MG63 (cell line): ENCODE measurements at places on chromosomes 2 and 18.
A peak's percentile ranks its signal among the peaks of the same experiment; 100 is the strongest.

DNA sequence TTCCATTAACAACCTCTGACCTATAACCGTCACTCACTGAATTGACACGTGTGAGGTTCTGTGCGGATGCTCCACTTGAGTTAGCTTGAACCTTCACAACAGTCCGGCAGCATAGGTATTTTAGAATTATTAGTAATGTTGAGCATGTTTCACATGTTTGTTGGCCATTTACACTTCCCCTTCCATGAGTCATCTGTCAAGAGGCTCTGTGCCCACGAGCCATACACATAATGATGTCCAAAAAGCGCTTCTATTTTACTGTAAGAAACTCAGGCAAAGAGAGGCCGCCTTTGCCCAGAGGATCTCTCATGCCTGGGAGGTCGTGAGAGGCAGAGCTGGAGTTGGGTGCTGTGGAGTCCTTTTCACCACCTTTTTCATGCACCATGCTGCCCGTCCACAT, 28.9 kb upstream of the TMEM214 start:
- peak; percentile 79 for DNase-seq

DNA sequence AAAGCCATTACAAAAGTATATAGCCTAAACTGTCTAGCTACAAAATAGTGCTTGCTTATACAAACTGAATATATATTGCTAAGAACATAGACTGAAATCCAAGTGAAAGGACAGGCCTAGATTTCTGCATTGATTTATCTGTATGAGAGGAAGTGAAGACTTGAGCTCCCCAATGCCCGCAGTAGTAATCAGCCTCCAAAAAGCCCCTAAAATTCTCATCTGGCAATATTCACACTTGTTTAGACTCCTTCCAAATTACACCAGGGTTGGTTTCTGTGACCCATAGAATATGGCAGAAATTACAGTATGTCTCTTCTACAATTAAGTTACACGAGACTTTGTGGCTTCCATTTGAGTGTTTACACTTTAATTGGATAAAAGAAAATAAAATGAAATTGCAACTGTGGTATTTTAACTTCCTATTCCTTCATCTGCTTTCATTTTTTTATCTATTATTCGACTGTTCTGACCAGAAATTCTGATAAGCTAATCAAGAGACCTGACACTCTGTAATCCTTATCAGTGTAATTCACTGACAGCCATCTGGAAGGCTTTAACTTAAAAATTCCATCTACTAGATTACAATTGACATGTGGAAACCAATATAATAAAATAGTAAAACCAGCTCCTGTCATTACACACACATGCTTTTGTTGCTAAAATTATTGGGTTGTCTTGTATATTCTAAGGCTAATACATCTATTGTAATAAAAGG, 21.1 kb downstream of the ABCB11 start:
- DNase-seq, result no peak

DNA sequence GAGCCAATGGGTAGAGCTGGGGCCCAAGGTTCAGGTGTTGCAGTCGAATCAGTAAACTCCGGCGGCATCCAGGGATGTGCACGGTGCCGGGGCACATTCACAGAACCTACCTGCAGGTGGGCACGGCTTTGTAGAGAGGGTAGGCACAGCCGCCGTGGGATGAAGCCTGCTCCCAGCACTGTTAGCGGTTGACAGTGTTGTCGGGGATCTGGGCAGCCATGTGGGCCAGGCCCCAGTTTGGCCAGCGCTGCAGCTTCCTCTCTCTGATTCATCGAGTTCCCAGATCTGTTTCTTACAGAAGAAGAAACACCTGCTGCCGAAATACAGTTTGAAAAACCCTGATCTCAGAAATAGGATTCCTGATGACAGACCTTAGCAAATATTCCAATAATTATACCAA, 274.8 kb downstream of the AGAP1 start:
- no peak for DNase-seq

- no peak for DNase-seq
Observed at GRCh38 chr2:216619411-216620393, 13.5 kb upstream of the IGFBP2 start.

DNA sequence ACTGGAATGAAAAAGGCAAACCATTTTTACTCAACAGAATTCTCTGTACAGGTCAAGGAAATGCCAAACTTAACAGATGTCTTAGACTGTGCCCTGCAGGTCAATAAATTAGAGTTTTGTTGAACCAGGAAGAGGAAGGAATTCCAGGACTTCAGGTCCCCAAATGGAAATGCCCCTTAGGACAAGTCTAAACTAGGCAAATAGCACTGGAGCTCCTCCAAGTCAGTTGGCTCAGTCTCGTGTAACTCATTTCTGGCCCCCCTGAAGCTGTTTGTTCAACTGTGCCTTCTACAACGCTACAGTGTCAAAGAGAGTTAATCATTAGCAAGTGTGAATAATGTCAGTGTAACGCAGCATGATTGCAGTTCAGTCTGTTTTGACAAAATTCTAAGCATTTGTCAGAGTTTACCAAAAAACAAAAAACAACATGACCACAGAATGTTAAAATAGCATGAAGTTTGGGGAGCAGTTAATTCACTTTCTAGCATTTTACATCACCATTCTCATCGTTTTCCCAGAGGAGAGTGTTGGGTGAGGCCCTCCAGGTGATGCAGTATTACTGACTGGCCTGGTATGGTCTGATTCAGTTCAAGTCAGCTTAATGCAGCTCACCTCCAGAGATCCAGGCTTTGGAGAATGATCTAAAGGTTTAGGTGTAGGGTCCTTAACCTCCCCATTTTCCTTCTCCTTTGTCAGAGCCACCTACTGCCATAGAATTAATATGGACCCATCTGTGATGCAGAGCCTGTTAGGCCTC, 108.1 kb downstream of the AQP4 start:
- DNase-seq, result no peak
